ENCODE measurements at places on chromosomes 5 and 9.

DNA sequence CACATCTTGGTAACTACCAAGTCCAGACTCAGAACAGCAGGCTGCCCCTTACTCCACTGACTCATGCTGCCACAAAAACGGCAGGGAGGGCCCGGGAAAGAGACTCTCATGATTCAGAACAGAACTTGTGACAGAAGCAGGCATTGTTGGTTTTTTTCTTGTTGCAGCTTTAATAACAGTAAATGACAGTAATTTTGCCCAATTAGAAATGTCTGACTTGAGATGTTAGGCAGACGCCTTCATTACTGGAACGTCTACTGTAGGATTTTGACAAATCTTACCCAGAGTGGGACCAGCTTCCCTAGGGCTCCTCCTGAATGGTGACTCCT is 77.9 kb downstream of the SEMA5A start:
- DNase-seq = no peak

DNA sequence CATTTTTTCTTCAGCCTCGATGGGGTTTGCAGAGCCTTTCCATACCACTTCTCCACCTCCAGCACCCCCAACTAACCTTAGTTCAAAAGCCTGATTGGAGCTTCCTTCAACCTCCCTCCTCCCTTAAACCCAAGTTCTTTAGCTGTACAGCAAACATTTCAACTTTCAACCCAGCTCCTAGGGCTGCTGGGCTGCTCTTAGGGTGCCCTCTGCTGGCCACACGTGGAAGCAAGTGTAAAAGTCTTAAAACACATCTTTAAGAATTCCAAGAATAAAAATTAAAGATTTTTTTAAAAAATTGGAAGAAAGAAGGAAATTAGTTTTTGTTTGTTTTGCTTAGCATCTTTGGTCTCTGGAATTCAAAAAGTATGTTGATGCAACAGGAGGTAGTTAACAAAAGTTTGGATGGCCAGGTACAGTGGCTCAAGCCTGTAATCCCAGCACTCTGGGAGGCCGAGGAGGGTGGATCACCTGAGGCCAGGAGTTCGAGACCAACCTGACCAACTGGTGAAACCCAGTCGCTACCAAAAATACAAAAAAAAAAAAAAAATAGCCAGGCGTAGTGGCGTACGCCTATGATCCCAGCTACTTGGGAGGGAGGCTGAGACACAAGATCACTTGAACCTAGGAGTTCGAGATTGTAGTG is 15.5 kb upstream of the HSD17B3 start:
- DNase-seq = peak; percentile 45

- no peak for DNase-seq
Measured at GRCh38 chr5:152673601-152674000, 268.5 kb upstream of the NMUR2 start.

- DNase-seq = no peak
Measured at GRCh38 chr5:54603372-54603771, 85.8 kb downstream of the SNX18 start.

- DNase-seq = no peak
Measured at GRCh38 chr5:140969880-140970279, 3.6 kb downstream of the PCDHAC2 start.

GRCh38 chr5:24904981-24905517 is 260.3 kb upstream of the CDH10 start:
- no peak for DNase-seq

DNA sequence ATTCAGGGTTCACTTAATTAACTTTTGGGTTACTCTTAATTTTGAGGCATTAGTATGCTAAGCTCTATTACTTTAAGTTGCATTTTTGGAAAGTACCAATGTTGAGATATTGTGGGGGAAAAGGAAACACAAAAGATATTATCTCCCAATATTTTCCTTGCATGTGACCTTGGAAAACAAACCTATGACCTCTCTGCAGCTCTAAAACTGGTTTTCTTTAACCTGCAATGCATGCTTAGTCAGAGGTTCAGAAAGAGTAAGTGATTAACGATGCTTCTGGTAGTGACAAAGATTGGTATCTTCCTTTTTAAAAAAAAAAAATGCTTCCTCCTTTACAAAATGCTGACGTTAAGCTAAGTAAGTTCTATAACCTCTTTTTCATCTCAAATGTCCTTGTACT is 44.9 kb upstream of the CDH18 start:
- DNase-seq = no peak

DNA sequence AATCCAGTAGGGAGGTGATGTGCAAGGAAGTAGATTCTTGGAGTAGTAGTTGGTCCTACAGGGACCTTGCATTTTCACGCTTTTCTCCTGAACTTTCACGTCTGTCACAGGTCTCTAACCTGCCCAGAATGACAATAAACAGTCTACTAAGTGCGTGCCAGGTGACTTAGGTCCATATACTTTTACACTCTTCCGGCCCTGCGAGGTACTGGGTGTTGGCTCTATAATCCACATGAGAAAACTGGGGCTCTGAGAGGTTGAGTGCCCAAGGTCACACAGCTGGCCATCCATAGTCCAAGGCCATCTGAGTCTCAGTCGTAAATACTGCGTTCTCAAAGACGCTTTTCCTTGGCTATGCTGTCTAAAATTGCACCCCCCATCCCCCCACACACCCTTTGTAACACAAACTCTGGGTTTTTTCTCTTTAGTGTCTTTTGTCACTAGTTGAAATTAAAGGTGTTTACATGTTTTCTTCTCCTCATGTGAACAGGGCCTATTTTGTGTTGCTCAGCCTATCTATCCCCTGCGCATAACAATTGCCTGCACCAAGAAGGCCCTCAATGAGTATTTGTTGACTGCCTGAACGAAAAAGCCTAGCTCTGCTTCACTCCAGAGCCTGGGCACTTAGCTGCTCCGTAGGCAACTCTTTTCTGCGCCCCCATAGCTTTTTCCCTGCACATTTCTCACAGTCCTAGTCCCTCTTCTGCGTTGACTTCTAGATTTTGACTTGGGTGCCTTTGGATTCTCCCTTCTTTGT is 943 bp downstream of the SFXN1 start:
- DNase-seq = no peak

GRCh38 chr9:82894961-82895821 is 167.8 kb downstream of the RASEF start:
- no peak for DNase-seq

GRCh38 chr5:531101-531748 is 7.0 kb upstream of the SLC9A3 start:
- no peak for DNase-seq

GRCh38 chr5:68661237-68661636 is 432.6 kb upstream of the SLC30A5 start:
- DNase-seq = no peak

GRCh38 chr9:4416467-4416866 is 73.8 kb upstream of the SLC1A1 start:
- no peak for DNase-seq

GRCh38 chr9:24398466-24398865 is 147.2 kb downstream of the IZUMO3 start:
- DNase-seq = no peak

DNA sequence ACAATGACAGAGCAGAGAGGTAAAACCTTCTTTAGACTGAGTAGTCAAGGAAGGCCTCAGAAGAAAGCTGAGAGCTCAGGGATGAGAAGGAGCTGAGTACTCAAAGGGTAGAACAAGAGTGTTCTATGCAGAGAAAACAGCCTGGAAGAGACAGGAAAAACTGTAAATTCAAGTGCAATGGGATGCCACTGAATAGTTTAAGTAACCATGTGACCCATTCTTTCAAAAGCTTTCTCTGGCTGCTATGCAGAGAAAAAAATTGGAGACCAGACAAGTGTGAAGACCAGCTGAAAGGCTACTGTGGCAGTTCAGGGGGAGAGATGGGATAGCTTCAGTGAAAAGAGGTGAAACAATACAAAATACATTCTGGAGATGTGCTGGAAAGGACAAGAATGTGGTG is 61.3 kb upstream of the RNF38 start:
- no peak for DNase-seq

DNA sequence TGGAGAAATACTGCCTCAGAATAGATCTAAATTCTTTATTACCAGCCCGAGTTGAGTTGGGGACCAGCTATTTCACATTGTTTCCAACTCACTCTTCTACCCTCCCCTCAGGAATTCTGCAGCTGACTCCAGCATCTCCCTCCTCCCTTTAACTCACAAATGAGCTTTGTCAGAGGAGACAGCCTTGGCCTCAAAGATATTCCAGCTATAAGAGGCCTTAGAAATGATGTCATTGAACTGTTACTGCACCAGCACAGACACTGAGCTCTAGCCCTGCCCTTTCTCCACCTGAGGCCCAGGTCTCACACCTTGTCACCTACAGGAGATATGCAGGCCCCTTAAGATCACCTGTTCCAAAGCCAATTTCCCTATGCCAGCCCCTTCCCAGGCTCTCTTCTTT is 78.4 kb upstream of the ATP10B start:
- DNase-seq = peak; percentile 40
